ENCODE measurements at places on chromosomes 16 and 17.

GRCh38 chr17:53724726-53725125 is 98.0 kb upstream of the KIF2B start:
- no peak for DNase-seq

GRCh38 chr16:1984347-1985225 is 593 bp downstream of the GFER start:
- DNase-seq, result no peak

- peak; percentile 89 for DNase-seq
Observed at GRCh38 chr17:35804658-35805192, 4.6 kb upstream of the TAF15 start.

DNA sequence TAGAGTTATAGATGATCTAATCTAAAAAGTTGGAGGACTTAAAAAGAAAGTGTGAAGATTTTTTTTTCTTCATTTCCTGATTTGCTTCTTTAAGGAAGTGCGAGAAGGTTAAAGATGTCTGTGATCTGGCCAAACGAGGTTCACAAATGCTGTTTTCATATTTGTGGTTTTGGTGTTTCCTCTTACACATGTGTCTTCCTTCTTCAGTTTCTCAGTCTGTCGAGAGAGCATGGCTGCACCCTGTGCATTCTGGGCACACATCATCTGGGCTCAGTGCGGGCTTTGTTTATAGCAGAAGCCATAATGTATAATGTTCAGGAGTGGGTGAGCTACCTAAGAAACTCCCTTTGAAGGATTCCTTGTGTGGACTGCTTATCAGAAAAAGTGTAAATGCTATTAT is 260.4 kb upstream of the TBX2 start:
- peak; percentile 49 for DNase-seq

DNA sequence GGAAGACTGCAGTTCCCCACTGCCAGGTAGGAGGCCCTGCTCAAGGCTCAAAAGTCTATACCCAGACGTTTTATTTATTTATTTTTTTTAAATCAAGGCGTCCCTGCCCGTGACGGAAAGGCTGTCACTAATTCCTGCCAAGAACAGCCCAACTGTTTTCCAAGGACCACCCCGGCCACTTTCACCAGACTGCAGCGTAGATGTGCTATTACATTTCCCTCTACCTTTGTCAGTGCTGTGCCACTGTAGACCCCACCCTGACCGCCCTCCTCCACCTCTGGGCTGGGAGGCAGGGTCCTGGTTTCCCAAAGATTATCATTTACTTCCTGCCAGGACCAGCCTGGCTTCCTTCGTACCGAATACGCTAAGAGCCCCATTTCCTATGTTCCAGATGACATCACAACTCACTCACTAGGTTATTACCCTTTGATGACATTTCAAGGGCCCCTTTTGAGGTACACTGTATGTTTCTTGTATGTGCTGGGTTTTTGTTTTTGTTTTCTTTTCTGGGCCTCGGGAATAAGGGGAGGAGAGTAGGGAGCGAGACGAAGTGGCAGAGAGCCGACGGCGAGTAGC is 6.3 kb upstream of the RNF227 start:
- no peak for DNase-seq

- no peak for DNase-seq
Observed at GRCh38 chr16:85448557-85449190, 164.4 kb upstream of the GSE1 start.

DNA sequence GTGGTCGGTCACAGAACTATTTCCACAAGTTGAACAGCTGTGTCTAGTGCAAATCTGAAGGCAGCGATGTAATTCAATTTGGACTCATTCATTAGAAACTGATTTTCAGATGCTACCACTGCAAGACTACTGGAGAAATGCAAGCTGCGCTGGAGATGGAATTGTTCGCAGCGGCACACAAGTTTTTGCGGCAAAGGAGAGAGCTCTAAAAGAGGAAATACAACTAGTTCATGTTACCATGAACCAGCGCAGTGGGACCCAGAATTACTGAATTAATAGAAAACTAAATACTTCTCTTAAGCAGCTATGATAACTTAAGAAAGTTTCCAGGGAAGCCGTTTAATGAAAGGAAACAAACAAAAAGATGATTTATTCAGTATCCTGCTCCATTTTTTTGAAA is 1.9 kb downstream of the CREBBP start:
- no peak for DNase-seq

All from bronchial epithelial cell (primary cell).